ENCODE measurements at places on chromosomes 7 and 10. TPM values are rescaled to one million over a fixed set of nuclear protein-coding genes. Genes with fewer than 3 reads are reported as not detected.

The ACTL6B gene
- not detected for total RNA-seq

The MMP21 gene
- 0.13 TPM for total RNA-seq

The C10orf95 gene
- total RNA-seq: under 0.01 TPM

The SCART1 gene
- total RNA-seq: 0.26 TPM

The LRRN3 gene
- 0.13 TPM for total RNA-seq

The CUBN gene
- 6.7 TPM for total RNA-seq

The TAF5 gene
- total RNA-seq: 4.4 TPM

The CHRM2 gene
- total RNA-seq: not detected

The SLC12A9 gene
- 28.9 TPM for total RNA-seq

Measured in dermis microvascular lymphatic vessel endothelial cell (primary cell).